ENCODE measurements at places on chromosomes 11 and 22. TPM values are rescaled to one million over a fixed set of nuclear protein-coding genes. Genes with fewer than 3 reads are reported as not detected.

- no peak for DNase-seq
- no peak overlapping the region for H3K27ac ChIP-seq
- no peaks in the 10 kb centered on the region for H3K4me1 ChIP-seq
- H3K27me3 ChIP-seq, result no peaks in the 10 kb centered on the region
- peak overlapping the region; percentile 10 for H3K4me3 ChIP-seq
- H3K36me3 ChIP-seq, result no peaks in the 10 kb centered on the region
These were observed 6.7 kb upstream of the CAPRIN1 start for GRCh38 chr11:34044664-34045485.

DNA sequence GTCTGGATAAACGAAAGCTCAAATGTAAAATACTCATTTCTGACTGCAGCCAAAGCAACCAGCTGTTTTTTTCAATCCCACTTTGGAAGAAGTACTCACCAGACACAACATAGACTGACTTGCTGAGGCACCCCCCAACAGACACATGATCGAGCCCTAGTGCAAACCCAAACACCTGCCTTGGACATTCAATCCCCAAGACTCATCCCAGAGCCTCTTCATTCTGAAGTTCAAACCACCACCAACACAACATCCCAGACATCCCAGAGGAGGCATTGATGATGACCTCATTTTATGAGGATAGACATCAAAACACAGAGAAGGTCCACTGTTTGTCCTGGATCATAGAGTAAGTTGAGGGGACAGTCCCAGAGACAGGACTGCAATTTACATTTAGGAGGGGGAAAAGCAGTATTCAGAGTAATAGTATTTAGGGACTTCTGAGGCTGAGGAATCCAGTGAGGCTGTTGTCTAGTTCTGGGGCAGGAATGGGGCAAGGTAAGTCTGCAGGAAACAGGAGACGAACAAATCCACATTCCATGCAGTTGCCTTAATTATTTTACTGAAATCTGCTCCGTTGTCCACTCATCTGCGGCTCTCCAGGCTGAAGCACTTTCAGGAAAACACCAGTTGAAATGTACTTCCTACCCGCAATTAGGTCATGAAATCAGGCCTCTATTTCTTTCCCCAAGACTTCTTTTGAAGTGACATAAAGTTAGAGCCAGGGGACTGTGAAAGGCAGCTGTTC, 54.8 kb downstream of the CLPB start:
- no peaks in the 10 kb centered on the region for H3K27me3 ChIP-seq
- DNase-seq, result no peak
- H3K27ac ChIP-seq, result peak overlapping the region; percentile 69
- H3K4me1 ChIP-seq, result peaks cover 16% of the 10 kb centered on the region
- no peaks in the 10 kb centered on the region for H3K36me3 ChIP-seq

DNA sequence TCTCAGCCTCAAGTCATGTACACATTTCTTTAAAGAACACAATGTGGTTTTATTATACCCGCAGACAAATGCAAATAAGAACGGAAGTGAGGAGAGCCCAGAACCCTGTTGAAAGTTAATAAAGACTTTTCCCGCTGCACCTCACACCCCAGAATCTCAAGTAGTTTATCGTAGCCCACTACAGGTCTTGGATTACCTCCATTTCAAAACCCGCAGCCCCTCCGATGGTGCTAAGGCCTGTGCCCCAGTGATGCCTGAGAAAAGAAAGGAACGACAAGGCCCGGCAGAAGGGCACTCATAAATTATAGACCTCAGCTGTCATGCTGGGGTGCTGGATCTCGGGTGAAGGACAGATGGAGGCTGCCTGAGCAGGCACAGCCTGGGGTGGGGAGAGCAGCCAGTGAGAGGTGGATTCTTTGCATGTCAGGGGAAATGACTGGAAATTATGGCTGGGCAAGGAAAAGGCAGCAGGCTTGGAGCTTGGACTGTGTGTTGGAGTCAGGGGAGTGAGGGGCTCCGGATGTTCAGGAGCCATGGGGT, 354.1 kb downstream of the NTM start:
- no peaks in the 10 kb centered on the region for H3K4me1 ChIP-seq
- no peak overlapping the region for H3K27ac ChIP-seq
- peaks cover 2% of the 10 kb centered on the region for H3K27me3 ChIP-seq
- no peak for DNase-seq

Gene FOLR1
- total RNA-seq, result 45.2 TPM

DNA sequence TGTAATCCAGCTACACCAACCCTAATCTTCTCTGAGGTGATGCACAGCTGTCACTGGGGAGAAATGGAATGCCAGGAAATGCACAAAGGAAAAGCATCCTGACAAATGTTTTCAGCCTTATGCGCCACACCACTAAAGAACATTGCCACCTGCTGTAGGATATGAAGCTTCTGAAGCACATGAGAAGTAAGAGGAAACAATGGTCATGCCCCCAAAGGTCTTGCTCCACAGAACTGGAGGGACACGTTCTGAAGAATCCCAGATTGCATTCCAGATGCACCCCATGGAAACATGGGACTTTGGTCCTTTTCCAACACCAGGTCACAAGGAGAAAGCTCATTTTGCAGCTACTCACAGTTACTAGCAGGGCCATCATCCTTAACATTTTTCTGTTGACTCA, 48.7 kb upstream of the ZBED5 start:
- H3K36me3 ChIP-seq, result no peaks in the 10 kb centered on the region
- DNase-seq, result no peak
- no peak overlapping the region for H3K4me3 ChIP-seq
- no peaks in the 10 kb centered on the region for H3K4me1 ChIP-seq
- H3K27ac ChIP-seq, result no peak overlapping the region
- no peaks in the 10 kb centered on the region for H3K27me3 ChIP-seq

GRCh38 chr11:83326326-83326725, 40.2 kb upstream of the CCDC90B start:
- no peaks in the 10 kb centered on the region for H3K4me1 ChIP-seq
- no peaks in the 10 kb centered on the region for H3K36me3 ChIP-seq
- DNase-seq, result no peak
- H3K27me3 ChIP-seq, result no peaks in the 10 kb centered on the region
- no peak overlapping the region for H3K4me3 ChIP-seq
- H3K27ac ChIP-seq, result no peak overlapping the region

Data from breast epithelium (tissue), 4 donors.